Stimulated activated CD4-positive, alpha-beta T cell treated with anti-CD3 and anti-CD28 coated beads, Interleukin-12 subunit alpha, Interleukin-12 subunit beta, amount 100 ng/mL, for 48 hours (primary cell): ENCODE measurements at places on chromosomes 12 and 14.
A peak's percentile ranks its signal among the peaks of the same experiment; 100 is the strongest.

- DNase-seq, result peak; percentile 98
Measured at GRCh38 chr14:105490572-105491365, at the start of gene TEDC1. TEDC1 (plus strand) TSS chr14:105491246; CDS start chr14:105491376, 130 bp downstream.

- DNase-seq, result no peak
Measured at GRCh38 chr12:110312581-110313360, 31.7 kb downstream of the ATP2A2 start.

DNA sequence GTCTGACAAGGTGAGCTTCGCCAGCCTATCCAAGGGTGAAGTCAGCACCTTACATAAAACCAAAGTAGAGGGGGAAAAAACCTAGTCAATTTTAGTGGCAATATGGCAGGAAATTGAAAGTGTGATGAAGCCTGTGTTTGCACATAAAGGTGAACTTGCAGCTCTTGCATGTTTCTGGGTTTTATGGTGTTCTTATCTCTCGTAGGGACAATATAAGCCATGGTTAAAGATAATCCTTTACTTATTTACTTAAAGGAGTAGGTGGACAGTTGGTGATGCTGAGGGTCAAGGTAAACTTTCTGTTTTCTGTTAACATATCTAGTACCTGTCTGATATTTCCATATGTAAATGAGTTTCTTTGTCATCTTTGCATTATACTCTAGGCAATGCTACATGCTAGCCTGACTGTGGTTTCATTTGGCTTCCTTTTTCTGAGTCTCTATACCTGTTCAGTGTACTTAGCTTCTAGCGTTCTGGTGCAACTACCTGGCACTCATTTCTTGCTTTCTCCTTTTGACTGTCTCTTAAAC, 32.8 kb downstream of the CCDC91 start:
- DNase-seq, result no peak

- DNase-seq, result no peak
Measured at GRCh38 chr14:72389200-72389599, 457.0 kb downstream of the RGS6 start.

- no peak for DNase-seq
Measured at GRCh38 chr12:50458606-50459005, 46.2 kb upstream of the DIP2B start.

DNA sequence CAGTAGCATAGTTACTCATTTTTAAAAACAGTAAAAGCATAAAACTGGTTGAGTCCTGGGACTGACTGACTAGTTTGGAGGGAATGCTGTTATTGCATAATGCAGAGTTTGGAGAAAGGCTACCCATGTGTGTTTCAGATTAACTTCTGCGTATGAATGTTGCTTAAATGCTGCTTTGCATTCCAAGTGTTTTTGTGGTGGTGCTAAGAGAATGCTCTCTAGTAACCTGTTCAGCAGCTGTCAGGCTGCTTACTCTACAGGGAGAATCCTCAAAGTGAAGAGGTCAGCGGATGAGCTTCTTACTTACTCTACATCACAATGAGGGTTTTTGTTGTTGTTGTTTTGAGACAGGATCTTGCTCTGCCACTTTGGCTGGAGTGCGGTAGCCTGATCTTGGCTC, 4.3 kb downstream of the DLST start:
- DNase-seq, result no peak

DNA sequence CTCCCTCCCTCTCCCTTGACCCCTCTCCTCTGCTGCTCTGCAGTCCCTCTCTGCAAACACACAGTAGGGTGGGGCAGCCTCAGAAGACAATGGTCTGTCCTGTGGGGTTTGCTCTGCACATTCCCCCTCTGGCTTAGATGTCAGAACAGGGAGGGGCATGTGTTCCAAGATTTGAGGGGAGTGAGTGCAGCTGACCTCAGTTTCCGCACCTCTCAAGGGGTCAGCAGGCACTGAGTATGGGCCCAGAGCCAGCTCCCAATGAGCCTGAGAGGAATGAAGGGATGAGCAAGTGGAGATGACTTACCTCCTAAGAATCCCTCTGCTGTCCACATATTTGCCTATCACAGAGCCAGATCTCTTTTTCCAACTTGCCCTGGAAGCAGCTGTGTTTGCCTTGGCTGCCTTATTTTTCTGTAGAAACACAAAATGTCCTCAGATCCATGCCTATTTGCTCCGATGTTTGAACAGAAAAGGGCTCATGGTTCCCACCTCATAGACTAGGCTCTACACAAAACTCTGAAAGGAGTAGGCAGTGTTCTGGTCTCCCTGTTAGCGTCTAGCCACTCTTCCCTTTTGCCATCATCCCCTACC, 111.4 kb downstream of the CRACR2A start:
- no peak for DNase-seq

GRCh38 chr12:128586451-128587029, 237.2 kb downstream of the SLC15A4 start:
- no peak for DNase-seq

DNA sequence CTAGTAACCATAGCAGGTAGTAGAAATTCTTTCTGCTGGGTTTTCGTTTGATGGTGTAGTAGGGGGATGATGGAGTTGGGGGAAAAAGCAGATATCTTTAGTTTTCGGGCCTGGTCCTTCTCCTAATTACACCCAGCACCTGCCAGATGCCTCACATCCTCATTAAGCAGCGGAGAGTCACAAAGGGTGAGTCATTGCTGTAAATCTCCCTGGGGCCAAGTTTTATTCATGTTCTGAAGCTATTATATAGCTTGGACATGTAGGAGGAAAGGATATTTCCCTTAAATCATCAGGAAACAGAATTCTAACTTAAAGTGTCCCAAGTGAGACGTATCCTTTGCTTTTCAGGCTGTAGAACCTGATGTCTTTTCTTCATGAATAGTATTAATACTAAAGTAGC, 4.9 kb upstream of the NECAP1 start:
- no peak for DNase-seq

DNA sequence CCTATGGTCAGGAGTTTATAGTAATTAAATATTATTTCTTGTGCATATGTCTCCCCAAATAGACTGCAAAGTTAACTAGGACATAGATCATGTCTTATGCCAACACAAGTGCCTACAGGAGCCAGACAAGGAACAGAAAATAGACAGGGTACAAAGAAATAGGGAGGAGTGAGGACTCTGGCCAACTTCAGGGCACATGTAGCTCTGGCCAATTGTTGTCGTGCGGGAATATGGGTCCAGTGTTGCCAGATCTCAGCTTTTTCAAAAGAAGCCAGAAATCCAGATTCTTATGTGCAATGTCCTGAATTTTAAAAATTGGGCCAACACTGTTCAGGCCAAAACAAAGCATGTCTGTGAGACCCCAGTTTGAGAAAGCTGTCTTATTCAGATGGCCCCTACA, 68.7 kb downstream of the RFX4 start:
- no peak for DNase-seq
